Thoracic aorta (tissue), 2 donors: ENCODE measurements at places on chromosomes 4 and X. TPM values are rescaled to one million over a fixed set of nuclear protein-coding genes. Genes with fewer than 3 reads are reported as not detected.

Gene MRPS18C
- total RNA-seq = 17.3 TPM

Gene RAB39B
- 0.14 TPM for total RNA-seq

Gene FAM50A
- total RNA-seq = 52.8 TPM

Gene N4BP2
- total RNA-seq = 10.9 TPM

- DNase-seq = peak; percentile 11
Observed at GRCh38 chr4:38128478-38129459, 168.6 kb downstream of the PTTG2 start.

DNA sequence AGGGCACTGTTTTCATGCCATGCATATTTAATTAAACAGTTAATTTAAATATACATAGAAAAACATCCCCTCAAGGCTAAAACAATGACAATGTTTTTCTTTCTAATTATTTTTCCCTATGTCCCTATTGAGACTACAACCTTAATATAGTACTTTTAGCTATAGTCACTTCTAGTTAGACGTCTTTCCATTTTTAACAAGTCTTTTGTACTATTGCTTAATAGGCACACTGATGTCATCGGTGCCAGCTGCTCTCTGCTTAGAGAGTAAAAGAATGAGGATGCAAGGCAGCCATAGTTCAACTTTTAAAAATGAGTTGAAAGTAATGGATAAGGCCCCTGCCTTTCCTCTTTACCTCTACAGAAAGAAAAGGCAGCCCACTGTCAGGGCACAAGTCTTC, 191.1 kb downstream of the KCTD8 start:
- DNase-seq = no peak

- no peak for DNase-seq
Observed at GRCh38 chr4:183422962-183423631, 21.3 kb upstream of the CDKN2AIP start.

GRCh38 chrX:50581405-50581804, 110.8 kb upstream of the DGKK start:
- no peak for DNase-seq

DNA sequence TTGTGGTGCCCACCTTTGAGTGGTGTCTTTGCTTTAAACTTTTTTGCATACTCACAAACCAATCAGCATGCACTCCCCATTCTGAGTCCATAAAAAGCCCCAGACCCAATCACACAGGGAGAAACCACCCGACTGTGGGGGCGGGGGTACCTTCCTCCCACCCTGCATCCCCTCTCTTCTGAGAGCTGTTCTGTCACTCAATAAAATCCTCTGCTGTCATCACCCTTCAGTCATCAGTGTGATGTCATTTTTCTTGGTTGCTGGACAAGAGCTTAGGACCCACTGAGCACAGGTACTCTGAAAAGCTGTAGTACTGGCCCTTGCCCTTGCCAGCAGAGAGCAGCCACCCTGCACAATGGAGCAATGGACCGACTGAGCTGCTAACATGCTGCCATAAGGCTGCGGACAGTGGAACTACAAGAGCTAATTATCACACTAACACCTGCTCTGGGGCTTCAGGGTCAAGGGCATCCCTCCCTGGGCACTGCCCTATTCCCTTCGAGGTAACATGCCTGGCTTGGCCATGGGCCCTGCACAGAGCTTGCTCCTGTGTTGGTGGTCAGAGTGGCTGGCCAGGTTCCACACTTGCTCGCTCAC, 62.9 kb upstream of the PGRMC2 start:
- no peak for DNase-seq
